ENCODE measurements at places on chromosomes 1 and 21. TPM values are rescaled to one million over a fixed set of nuclear protein-coding genes. Genes with fewer than 3 reads are reported as not detected.

Gene OLFML2B
- 3.4 TPM for total RNA-seq

- peak; percentile 85 for DNase-seq
These were observed at the start of gene PIK3C2B for GRCh38 chr1:204494281-204495077. Gene PIK3C2B (minus strand): TSS chr1:204494805. CDS start chr1:204469802, 25,003 bp downstream.

DNA sequence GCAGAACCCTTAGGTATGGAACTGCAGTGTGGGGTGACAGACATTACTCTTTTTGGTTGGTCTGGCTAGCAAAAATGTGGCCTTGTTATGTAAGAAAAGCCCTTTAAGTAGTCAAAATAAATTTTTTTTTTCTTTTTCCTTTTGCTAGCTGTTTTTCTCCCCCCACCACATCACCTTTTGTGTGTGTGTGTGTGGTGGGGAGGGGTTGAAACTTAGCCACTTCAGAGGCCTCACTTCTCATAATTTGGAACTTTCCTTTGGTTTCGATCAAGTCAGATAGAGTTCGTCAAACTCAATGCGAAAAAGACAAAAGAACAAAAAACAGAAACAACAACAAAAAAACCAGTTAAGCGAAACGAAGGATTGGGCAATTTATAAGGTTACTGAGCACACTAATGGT lies 1.9 kb upstream of the PRMT2 start:
- DNase-seq, result no peak

GRCh38 chr21:28337315-28337714 lies 655.4 kb downstream of the LTN1 start:
- no peak for DNase-seq

- DNase-seq, result no peak
These were observed 86.1 kb upstream of the BMP8A start for GRCh38 chr1:39405358-39405757.

DNA sequence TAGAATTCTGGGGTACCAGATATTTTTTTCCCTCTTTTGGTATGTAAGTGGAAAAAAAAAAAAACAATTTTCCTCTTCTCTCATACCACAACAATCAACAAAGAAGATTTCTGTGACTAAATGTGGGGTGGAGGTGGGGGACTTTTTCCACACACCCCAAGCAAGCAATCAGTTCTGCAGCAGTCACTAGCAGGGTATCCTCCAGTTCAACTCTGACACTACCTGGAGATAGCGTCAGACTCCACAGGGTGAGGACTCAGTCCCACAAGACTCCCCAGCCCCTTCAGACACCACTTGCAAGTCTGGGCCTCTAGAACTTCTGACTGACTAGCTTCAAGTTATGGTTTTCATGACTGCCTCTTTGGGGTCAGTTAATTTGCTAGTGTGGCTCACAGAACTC lies 6.2 kb downstream of the DHX9 start:
- no peak for DNase-seq

GRCh38 chr21:16578912-16579311 lies 849.1 kb downstream of the USP25 start:
- DNase-seq, result no peak

DNA sequence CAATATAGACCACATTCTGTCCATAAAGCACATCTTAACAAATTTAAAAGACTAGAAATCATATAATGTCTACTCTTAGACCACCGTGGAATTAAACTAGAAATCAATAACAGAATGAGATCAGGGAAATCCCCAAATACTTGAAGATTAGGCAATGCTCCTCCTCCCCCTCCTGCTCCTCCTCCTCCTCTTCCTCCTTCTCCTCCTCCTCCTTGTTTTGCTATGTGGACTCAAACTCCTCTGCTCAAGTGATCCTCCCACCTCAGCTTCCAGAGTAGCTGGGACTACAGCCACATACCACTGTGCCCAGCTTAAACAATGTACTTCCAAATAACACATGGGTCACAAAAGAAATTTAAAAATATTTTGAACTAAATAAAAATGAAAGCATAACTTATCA lies 134.2 kb downstream of the GRIK3 start:
- DNase-seq, result no peak

Gene LRRN2
- total RNA-seq, result 1.4 TPM

Gene ANXA9
- total RNA-seq, result 0.14 TPM

DNA sequence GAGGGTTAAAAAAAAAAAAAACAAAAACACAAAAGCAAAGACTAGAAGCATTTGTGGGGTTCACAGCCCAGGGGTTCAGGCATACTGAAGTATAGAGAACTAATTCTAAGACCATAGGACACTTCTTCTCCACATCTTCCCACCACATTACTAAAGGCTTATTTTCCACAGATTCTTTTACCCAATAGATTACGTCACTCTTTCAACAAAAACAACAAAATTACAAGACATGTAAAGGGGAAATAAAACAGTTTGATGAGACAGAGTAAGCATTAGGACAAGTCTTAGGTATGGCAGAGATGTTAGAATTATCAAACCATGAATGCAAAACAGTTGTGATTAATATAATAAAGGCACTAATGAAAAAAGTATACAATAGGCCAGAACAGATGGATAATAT lies 2013.7 kb downstream of the MRPL39 start:
- DNase-seq, result no peak

Gene DDI2
- 22.5 TPM for total RNA-seq

- no peak for DNase-seq
These were observed 47.7 kb downstream of the PARP1 start for GRCh38 chr1:226360106-226360746.

DNA sequence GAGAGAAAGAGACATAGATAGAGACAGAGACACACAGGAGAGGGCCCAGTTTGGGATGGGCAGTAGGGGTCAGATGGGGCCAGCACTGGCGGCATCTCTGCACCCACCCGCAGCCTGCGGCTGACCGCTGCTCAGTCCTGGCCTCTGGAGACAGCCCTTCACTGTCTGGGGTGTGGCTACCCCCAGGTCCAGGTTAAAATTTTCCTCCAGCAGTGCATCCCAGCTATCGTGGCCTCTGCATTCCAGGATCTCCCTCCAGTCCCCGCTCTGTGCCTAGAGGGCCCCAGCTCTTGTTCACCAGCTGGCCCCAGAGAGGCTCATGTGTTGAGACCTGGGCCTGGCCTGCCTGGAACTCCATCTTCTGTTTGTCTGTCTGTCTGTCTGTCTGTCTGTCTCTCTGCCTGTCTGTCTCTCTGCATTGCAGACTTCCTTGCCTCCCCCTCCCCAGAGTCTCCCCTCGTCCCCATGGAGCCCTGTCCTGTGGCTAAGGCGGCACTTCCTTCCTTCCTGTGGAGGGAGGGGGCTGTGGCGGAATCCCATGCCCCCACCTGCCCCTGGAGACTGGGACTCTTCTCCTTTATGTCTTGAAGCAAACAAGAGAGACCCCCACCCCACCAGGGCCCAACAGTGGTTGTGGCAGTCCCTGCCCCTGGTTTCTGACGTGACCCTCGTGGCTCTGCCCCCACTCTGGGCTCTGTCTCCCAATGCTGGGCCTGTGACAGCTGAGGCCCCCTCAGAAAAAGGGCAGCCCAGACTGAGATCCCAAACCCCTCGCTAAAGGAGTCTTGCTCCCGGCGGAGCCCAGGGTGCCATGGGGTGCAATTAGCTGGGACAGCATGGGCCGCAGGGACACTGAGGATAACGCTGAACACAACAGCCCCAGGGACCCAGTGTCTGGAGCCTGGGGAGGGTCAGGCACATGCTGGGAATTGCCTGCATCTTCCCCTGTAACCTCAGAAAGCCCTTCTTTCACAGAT lies 241.8 kb downstream of the NPHP4 start:
- DNase-seq, result no peak

GRCh38 chr1:229434641-229435051 lies 752 bp upstream of the ACTA1 start:
- peak; percentile 39 for DNase-seq

- DNase-seq, result no peak
These were observed 27.7 kb upstream of the VPS13D start for GRCh38 chr1:12202190-12202497.

DNA sequence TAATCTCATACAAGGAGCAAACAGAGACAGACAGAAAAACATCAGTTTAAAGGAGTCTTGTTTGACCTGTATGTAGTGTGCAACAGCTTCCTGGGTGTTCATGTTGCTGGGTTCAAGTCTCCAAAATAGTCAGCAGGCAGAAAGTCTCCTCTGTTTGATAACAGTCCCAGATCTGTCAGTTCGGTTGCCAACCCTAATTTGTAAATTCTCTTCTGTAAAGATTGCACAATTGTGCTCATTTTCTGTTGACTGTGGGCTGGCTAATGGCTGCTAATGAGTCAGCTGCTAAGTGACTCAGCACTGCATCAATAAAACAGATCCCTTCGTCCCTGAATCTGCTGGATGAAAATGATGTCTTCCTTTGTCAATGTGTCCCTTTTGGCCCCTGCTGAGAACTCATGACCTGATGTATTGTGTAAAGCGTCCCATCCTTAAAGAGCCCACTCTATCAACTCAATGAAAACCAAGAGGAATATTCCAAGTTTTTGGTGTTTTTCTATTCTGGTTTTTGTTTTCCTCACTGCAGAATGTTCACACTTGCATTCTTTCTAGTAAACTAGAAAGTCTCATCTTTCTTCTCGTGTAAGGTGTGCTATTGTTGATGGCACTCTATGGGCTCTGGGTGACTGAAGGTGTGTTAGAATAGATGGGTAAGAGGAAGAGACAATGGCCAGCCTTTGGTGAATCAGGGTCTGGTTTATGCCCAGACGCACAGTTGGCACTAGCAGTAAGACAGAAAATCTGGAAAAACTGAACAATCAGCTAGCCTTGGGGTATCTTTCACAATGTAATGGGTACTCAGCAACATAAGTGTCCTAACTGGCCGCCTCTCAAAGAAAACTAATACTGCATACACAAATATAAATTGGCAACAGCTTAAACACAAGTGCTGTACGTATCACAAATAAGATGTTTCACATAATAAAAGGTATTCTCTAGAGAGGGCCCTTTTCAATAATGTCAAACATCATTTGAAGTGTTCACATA lies 75.1 kb upstream of the SIPA1L2 start:
- no peak for DNase-seq

Gene TSPEAR
- total RNA-seq, result 3.3 TPM

GRCh38 chr1:115179397-115180079 lies 90.2 kb upstream of the TSPAN2 start:
- DNase-seq, result peak; percentile 76

DNA sequence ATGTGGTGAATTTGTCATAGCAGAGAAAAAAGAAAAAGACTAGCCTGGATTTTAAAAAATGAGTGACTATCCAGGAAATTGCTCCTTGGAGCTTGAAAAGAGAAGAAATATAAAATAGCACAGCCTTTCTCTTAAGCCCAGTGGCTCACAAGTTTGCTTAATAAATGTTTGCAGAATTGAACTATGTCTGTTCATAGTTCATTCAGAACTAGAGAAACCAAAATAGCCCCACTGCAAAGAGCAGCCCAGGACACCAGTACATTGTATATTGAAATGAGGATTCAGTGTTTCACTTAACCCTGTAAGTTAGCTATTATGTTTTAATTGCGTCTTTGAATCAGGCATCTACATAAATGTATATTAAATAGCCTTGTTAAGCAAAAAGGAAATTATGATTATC lies 88.8 kb downstream of the NR5A2 start:
- DNase-seq, result no peak

- peak; percentile 60 for DNase-seq
These were observed 241.0 kb downstream of the KCNJ6 start for GRCh38 chr21:37675202-37675801.

Gene MAP1LC3C
- 0.19 TPM for total RNA-seq

Gene PRKAA2
- total RNA-seq, result 112 TPM

DNA sequence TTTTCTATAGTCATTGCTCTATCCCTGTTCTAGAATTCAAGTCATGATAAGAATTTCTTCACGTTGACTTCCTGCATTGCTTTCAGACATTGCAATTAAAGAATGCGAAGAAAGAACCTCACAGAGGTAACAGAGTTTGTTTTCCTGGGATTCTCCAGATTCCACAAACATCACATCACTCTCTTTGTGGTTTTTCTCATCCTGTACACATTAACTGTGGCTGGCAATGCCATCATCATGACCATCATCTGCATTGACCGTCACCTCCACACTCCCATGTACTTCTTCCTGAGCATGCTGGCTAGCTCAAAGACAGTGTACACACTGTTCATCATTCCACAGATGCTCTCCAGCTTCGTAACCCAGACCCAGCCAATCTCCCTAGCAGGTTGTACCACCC lies 10.6 kb downstream of the APCS start:
- no peak for DNase-seq

Gene SLC9C2
- not detected for total RNA-seq

DNA sequence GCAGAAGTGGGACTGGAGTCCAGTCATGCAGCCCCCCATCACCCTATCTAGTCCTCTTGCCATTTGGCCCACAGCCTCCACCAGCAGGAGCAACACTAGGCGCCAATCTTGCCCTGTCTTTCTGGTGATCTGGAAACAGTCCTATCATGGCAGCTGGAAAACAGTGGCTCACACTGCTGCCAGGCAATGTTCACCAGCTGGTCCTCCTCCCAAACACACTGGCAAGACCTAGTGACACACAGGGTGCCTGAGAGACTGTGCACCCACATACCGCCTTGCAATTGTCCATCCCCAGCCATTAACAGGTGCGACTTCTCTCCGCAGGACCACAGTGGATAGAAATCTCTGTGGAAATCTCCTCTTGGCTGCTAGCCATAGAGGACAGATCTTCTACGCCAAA lies 105.5 kb downstream of the HIVEP3 start:
- DNase-seq, result no peak

Gene TMEM269
- not detected for total RNA-seq

DNA sequence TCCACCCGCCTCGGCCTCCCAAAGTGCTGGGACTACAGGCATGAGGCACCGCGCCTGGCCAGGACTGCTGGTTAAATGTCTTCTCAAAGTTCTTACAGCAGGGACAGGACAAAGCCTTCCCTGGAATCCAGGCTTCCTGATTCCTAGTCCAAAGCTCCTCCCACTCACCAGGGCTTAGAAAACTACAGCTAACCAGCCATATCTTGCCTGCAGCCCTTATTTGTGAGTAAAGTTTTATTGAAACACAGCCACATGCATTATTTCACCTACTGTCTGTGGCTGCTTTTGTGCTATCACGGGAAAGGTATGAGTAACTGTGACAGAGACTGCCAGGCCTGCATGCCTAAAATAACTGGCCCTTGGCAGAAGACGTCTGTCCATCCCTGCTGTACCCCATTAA lies 24.4 kb downstream of the TMCO4 start:
- no peak for DNase-seq

GRCh38 chr1:10564063-10564462 lies 89.3 kb downstream of the PEX14 start:
- no peak for DNase-seq

Data from left ventricle myocardium inferior (tissue), 1 donor.